ENCODE measurements at places on chromosomes 5 and 9.

DNA sequence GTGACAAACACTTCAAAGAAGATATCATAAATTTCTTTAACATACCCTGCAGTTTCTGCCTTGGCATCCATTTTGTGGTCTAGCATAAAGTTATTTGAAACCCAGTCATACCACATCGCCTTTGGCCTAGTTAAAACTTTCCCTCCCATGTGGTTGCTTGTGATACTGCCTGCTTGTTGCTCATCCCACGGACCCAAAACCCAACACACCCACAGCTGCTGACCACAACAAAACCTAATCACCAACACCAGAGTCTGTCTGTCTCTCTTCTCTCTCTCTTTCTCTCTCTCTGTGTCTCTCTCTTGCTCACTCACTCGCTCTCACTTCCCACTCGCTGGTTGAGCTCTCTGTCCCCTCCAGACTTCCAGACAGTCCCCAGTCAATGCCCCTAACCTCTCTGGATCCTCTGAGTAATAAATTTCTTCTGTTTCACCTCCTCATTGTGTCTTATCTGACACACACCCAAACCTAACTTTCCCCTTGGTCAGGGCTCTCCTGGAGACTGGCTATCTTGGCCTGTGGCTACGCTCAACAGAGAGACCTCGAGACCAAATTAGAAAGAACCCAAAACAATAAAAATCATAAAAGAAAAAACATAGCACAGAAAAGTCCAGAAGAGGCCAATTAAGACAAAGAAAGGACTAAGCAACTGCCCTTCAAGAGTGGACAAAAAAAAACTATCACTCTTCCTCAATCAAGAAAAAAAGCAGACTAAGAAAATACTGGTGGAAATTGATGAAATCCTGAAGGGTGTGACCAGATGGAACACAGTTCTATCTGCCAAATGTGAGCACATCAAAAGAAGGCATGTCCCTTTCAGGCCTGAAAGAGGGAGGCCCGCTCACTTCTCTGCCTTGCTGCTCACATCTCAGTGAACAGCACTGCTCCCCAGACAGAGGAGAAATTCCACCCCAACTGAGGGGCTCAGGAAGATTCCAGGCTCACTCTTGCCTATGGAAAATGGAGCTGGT is 41.5 kb downstream of the TTLL11 start:
- no peak for DNase-seq

GRCh38 chr9:18921366-18922075 is 111.5 kb downstream of the SAXO1 start:
- no peak for DNase-seq

GRCh38 chr9:69325409-69326212 is 596 bp downstream of the ENTREP1 start:
- no peak for DNase-seq

GRCh38 chr9:126671381-126671831 is 57.7 kb downstream of the LMX1B start:
- DNase-seq = no peak

DNA sequence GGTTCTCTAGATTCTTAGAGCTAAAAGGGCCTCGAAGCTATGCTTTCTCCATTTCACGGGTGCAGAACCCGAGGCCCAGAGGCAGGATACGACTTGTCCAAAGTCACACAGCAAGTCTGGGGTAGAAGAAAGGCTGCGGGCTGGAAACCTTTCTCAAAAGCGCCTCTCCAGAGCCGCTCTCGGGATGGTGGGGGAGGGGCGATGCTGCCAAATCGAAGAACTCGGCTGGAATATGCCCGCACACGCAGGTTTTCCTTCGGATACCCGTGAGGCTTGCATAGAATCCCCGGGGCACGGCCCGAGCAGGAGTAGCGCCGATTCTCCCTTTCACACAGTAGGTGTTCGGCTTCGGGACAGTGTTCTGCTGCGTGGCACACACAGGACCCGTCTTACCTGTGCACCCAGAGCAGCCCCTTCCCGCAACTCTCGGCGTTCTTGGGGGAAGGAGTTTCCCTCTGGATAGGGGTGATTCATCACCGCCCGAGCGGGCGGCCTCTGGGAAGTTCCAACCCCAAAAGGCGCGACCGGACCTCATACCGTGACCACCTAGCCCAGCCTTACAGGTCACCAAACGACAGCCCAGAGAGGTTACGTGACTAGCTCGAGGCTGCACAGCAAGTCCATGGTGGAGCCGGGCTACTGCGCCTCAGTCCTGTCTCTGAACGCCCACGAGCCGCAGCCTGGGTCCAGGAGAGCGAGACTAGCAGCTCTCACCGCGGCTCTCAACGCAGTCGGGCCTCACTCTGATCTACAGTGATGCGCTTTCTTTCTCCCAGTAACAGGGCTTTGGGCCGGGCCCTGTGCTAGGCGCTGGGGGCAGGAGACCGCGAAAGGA is 4.1 kb downstream of the PAX5 start:
- DNase-seq = no peak

DNA sequence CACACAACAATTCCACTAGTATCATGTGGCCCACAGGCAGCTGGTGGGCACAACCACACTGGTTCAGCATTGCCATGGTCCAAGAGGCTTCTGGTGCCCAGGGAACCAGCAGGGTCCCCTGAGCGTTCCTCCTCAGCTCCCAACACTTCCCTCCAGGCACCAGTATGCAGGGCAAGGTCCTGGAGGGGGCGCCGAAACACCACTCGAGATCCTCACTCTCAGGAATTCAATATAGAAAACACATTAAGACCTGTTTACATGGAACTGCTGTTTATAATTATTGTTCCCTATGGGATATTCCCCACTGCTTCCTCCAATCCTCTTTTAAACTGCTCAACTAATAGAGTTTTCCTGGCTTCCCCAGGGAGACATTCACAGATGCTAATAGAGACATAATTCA is 91.9 kb upstream of the GABRP start:
- no peak for DNase-seq

GRCh38 chr5:36403632-36404311 is 102.1 kb upstream of the RANBP3L start:
- no peak for DNase-seq

- no peak for DNase-seq
Measured at GRCh38 chr5:159893040-159893695, 23.1 kb upstream of the ADRA1B start.

DNA sequence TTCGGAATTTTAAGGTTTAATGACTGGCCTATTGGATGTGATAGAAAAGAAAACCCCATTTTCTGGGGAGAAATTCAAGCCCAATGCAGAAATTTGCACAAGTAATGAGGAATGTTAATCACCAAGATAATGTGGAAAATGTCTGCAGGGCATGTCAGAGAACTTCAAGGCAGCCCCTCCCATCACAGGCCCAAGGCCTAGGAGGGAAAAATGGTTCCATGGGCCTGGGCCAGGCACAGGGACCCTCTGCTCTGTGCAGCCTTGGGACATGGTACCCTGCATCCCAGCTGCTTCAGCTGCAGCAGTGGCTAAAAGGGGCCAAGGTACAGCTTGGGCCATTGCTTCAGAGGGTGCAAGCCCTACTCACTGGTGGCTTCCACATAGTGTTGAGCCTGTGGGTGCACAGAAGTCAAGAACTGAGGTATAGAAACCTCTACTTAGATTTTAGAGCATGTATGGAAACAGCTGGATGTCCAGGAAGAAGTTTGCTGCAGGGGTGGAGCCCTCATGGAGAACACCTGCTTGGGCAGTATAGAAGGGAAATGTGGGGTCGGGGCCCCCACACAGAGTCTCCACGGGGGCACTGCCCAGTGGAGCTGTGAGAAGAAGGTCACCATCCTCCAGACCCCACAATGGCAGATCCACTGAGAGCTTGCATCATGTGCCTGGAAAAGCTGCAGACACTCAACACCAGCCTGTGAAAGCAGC is 12.2 kb downstream of the FBXO10 start:
- no peak for DNase-seq

- DNase-seq = no peak
Measured at GRCh38 chr9:127104581-127105311, 17.7 kb downstream of the ANGPTL2 start.

All from COLO829 (cell line).